HFFc6 (cell line): ENCODE measurements at places on chromosomes 7 and 10.

GRCh38 chr7:111074748-111075146 is 16.2 kb upstream of the LRRN3 start:
- DNase-seq = no peak

DNA sequence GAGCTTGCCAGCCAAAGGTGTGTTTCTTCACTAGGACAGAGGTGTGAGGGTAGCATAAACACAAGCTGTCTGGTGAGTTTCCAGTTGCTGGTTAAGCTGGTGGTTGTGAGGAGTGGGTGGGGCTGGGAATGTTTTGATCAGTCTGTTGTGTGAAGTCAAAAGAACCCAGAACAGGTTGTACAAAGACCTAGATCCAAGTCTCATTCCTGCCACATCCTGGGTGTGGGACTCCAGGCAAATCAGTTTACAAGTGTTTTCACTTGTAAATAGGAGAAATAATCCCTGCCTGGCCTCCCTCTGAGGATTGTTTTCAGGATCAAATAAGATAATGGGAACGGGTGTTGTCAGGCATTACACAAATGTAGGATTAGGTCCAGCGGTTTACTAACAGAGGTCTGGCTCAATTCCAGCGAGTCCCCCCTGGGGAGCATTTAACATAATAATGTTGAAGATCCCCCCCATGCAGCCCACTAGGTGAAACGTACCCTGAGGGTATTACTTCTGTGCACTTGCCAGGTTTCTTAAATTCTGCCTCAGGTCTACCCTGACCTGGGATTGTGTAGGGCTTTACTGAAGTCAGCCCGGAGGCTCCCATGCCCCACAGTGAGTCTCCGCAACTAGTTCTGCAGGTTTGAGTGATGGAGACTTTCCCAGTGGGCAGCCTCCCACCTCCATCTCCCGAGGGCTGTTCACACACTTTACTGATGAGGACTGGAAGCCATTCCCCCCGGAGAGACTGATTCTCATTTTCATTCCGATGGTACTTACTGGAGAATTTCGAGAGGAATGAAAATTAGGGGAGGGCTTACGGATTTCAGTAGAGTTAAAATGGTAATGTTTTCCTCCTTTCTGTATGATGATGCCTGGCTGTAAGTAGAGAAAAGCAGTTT is 2.7 kb upstream of the FRAT2 start:
- no peak for DNase-seq

DNA sequence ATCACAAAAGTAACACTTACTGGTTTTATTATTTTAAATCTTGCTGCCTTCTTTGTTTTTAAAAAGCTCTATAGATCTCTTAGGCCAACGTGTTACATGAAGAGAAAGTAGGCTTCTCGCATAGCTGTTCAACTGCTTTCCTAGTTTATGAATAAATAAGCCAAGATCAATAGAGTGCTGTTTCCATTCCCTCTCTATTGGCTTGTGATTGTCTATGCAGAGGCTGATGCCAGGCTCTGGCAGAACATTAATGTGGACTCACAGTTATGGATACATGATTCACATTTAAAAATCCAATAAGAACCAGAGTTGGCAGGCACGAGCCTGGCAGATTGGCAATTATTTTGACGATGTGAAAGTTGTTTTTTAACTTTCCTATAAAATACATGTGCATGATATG is 137.5 kb downstream of the GNAT3 start:
- DNase-seq = no peak

DNA sequence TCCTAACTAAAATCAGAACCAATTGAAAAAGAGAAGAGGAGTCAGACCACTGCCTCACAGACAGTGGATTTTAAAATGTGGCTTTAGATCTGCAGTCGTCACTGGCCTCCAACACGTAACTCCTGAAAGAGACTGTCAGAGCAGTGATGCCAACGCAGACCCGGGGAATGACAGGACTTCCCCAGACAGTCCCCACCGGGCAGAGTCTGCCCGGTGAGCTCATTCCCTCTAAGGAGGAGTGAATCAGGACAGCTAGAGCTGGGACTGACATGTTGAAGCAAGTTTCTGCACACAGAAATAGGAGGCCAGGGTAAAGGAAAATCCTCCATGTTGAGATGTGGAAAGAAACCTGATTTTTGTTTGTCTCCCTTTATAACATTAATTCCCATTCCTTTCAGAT is 105.0 kb downstream of the TES start:
- no peak for DNase-seq

DNA sequence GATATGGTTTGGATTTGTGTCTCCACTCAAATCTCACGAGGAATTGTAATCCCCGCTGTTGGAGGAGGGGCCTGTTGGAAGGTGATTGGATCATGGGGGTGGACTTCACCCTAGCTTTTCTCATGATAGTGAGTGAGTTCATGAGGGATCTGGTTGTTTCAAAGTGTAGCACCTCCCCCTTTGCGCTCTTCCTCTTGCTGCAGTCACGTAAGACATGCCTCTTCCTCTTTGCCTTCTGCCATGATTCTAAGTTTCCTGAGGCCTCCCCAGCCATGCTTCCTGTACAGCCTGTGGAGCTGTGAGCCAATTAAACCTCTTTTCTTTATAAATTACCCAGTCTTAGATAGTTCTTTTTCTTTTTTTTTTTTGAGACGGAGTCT is 17.1 kb downstream of the CDNF start:
- DNase-seq = no peak

DNA sequence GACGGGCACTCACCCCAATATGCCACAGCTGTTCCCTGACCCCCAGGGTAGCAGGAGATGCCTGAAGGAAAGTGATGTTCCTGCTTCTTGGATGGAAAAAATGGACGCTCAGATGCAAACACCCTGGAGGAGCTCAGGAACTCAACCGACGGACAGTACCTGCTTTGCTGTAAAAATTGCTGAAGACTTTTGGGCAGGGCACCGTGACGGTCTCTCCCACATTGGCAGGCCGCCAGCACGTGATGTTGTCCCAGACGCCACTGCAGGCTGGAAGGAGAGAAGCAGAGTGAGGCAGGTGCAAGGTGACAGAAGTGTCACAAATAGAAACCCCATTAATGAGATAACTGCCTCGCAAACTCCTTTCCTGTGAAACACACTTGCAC is 35.0 kb downstream of the VIPR2 start:
- DNase-seq = no peak
